ENCODE measurements at places on chromosomes 1 and 21. TPM values are rescaled to one million over a fixed set of nuclear protein-coding genes. Genes with fewer than 3 reads are reported as not detected.

The ZBTB8B gene
- total RNA-seq: not detected

The ZNF281 gene
- 13.5 TPM for total RNA-seq

The ALX3 gene
- not detected for total RNA-seq

The EDN2 gene
- total RNA-seq: not detected

The CLIC6 gene
- total RNA-seq: 0.21 TPM

The LRRC39 gene
- 0.52 TPM for total RNA-seq

The TSPEAR gene
- total RNA-seq: not detected

The DOP1B gene
- 30.9 TPM for total RNA-seq

The CFHR2 gene
- not detected for total RNA-seq

The MAP3K21 gene
- total RNA-seq: 0.44 TPM

The CNR2 gene
- 3.7 TPM for total RNA-seq

The CADM3 gene
- total RNA-seq: not detected

The PADI4 gene
- 0.95 TPM for total RNA-seq

The MROH7 gene
- not detected for total RNA-seq

The FCRL5 gene
- total RNA-seq: 0.10 TPM
